ENCODE measurements at places on chromosomes 4 and X. TPM values are rescaled to one million over a fixed set of nuclear protein-coding genes. Genes with fewer than 3 reads are reported as not detected.

The FRMPD4 gene
- total RNA-seq: not detected

The BEX3 gene
- total RNA-seq: 9.4 TPM

The EGF gene
- not detected for total RNA-seq

The DYNLT3 gene
- total RNA-seq: 55.8 TPM

The SPIN2A gene
- 0.76 TPM for total RNA-seq

The CT47B1 gene
- total RNA-seq: not detected

The GYPE gene
- total RNA-seq: not detected

The FAM9B gene
- not detected for total RNA-seq

The MND1 gene
- 13.1 TPM for total RNA-seq

The CWH43 gene
- not detected for total RNA-seq

The ZBTB49 gene
- 7.6 TPM for total RNA-seq

The RPL39 gene
- 3,257 TPM for total RNA-seq

The PCYT1B gene
- total RNA-seq: 0.19 TPM

The CT83 gene
- total RNA-seq: not detected

GRCh38 chrX:21151051-21151450 lies 223.2 kb upstream of the CNKSR2 start:
- ATAC-seq: no peak

GRCh38 chrX:9604111-9604907 lies 139.5 kb downstream of the TBL1X start:
- no peak for ATAC-seq

- no peak for ATAC-seq
These were observed 125.1 kb upstream of the STX18 start for GRCh38 chr4:4666693-4667621.

DNA sequence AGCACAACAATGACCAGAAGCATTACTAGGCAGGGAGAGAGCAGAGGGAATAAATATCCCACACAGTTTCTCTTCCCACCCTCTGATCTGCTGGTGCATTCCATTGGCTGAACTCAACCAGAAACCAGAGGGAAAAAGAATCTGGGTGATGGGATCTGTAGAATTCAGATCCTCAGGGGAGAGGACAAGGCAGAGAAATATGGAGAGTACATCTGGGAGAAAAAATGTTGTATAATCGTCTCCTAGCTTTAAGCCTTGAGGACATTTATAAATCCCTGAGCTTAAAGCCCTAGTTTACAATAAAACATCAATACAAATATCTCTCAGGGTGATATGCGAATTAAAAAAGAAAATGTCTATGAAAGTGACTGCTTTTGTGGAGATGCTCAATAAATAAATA lies 368.1 kb upstream of the MAD2L1 start:
- ATAC-seq: no peak

GRCh38 chr4:13092702-13093101 lies 391.4 kb downstream of the RAB28 start:
- no peak for ATAC-seq

DNA sequence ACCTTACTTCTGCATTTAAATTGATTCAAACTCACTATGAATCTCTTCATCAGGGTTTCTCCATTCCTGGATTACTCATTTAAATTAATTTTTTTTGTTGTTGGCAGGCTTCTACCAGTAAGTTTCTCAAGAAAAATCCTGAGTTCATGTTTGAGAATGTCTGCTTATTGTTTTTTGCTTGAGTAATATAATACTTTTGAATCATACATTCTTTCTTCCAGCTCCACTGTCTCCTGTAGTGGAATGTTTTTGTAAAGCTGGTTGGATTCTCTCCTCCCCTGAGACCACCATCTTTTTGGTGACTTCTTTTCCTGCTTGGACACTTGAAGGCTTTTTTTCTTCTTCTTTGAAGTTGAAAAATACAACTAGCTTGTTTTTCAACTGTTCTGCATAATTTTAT lies 4.3 kb upstream of the MID1IP1 start:
- ATAC-seq: no peak

GRCh38 chr4:152154433-152154832 lies 381.5 kb downstream of the FBXW7 start:
- peak; percentile 77 for ATAC-seq

- no peak for ATAC-seq
These were observed 360.0 kb upstream of the CXorf51A start for GRCh38 chrX:147174591-147174990.

- no peak for ATAC-seq
These were observed 104.6 kb upstream of the BMPR1B start for GRCh38 chr4:94653095-94653649.

DNA sequence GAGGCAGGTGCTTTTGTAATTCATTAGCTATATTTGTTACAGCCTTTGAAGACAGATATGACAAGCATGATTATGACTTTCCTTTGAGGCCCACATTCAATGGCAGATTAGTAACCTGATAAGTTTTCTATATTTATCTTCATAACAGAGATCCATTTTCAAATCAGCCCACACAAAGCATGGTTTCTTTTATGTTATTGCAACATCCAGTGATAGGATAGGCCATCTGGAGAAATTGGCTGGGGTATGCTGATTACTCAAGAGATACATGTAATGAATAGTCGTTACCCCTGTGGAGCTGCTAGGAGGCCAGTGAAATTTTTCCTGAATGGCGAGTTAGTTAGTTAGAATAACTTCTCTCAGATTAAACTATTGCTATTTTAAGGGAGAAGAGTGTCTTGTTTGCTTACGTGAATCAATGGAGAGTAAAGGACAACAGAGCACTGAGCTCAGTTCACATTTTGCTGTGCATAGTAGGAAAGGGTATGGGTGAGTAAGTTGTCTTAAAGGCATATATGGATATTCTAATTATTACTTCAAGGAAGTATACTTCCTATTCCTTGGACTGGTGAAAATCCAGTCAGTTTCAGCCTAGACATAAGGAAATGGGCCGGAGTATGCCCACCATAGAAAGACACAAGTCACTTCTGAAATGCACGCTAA lies 79.2 kb upstream of the DKK2 start:
- ATAC-seq: no peak

GRCh38 chr4:70337886-70338420 lies 3.2 kb downstream of the CABS1 start:
- no peak for ATAC-seq

GRCh38 chr4:183826461-183826860 lies 78.6 kb upstream of the STOX2 start:
- no peak for ATAC-seq

- peak; percentile 63 for ATAC-seq
These were observed 716 bp downstream of the KIT start for GRCh38 chr4:54658252-54659093.

DNA sequence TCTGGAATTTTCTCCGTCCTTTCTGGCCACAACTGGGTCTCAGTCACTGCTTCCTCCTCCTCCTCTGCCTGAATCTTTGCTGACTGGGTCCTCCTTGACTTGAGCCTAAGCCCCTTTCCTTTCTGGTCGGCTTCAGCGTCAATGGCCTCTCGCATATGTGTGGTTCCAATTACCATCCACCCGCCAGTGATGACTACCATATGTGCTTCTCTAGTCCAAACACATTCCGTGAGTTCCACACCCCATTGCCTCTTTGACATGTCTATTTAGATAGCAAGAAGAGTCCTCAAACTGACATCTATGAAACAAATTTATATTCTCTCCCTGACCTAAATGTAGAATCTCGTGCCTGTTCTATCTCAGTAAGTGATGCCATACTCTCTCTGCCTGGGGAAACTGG lies 19.8 kb downstream of the MXRA5 start:
- no peak for ATAC-seq

DNA sequence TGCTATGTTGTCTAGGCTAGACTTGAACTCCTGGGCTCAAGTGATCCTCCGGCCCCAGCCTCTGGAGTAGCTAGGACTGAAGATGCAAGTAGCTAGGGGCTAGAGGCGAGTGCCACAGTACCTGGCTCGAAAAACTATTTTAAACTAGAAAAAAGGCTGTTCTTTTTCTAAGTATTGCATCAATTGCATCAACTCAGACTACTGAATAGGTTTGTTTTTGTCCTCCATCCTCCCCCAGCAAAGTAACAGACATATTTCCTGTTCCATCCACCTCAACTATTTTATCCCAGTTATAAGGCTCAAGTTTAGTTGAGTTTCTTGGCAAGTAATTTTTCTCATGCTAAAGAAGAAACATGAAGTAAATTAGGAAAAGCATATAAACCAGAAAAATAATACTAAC lies 4.1 kb downstream of the SH3RF1 start:
- ATAC-seq: no peak

All from activated T-helper 17 cell treated with anti-CD3 and anti-CD28 coated beads, Interleukin-2, amount 50 U/mL, for 72 hours (primary cell).